T follicular helper cell (primary cell): ENCODE measurements at places on chromosomes 4 and X.

DNA sequence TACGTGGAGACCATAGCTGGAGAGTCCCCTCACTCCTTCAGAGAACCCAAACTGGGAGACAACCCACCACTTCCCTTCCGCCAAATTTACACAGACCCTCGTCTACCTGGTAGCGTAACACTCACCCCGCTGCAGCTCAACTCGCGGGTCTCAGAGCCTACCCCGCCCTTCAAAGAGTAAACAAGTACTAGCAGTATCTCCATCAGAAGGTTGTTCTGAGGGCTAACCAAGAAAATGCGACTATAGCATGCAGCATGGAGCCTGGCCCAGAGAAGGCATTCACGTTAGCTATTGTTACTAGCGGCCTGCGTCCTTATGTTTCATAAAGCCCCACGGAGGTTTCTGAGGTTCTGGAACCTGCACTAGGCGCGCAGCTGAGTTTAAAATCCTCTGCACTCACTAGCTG is 531 bp upstream of the MANBA start:
- DNase-seq: no peak

- DNase-seq: no peak
Measured at GRCh38 chr4:100848841-100849240, 331.0 kb upstream of the EMCN start.

DNA sequence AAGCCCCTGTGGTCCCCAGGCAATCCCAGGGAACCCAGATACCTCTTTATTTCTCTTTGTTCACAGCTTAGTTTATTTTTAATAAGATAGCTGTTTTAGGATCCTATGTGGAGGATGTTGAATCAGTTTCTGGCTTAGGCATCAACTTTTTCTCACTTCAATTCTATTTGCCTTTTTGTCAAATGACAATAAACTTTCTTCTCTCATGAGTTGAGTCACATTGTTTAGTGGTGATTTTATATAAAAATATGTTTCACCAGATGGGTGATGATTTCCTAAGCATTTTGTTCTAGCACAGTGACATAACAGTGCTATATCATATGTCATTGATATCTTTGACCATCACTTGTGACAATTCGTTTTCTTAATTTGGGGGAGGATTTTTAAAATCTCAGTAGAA is 198.1 kb upstream of the PUDP start:
- no peak for DNase-seq

GRCh38 chrX:13340182-13340791 is 20.4 kb upstream of the ATXN3L start:
- DNase-seq: no peak

DNA sequence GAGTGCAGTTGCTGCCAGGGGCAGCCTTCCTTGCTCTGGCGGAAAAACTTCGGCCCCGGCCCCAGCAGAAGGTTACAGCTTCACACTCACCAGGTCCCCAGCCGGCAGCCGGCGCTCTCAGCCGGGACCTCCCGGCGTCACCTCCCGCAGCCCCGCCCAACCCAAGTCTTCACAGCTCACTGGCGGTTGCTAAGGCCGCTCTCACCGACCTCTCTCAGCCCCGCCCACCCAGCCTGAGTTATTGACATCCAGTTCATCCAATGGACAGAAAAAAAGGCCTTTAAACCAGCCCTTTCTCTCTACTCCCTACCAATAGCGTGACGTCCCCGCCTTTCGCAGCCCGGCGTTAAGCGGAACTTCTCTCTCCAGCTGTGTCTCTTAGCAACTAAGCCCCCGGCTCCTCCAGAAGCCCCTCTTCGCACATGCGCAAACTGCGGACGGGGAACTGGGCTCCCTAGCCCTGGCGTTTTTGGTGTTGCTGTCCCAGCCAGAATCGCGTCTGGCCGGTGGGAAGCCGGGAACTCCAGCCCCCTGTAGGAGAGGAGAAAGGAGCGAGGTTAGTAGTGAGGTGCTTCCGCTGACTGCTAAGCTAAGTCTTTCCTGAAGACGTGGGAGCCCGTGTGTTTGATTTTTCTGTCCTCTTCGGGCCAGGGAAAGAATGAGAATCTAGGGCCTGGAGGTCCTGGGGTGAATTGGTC is at the start of gene BBS12:
Gene BBS12, plus strand, starts transcription at position 376 of the 698 bp plus-strand sequence. CDS start 9,189 bp downstream, outside the sequence.
- DNase-seq: peak; percentile 98

DNA sequence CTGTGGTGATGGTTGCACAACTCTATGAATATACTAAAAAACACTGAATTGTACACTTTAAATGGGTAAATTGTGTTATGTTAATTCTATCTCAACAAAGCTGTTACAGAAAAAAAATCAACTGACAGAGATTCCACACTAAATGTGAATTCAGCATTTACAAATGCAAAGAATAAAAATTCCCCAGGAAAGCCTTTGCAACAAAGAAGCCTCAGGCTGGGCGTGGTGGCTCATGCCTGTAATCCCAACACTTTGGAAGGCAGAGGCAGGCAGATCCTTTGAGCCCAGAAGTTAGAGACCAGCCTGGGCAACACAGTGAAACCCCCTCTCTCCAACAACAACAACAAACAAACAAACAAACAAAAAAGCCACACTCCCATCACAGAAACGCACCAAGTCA is 8.9 kb downstream of the BCLAF3 start:
- no peak for DNase-seq

DNA sequence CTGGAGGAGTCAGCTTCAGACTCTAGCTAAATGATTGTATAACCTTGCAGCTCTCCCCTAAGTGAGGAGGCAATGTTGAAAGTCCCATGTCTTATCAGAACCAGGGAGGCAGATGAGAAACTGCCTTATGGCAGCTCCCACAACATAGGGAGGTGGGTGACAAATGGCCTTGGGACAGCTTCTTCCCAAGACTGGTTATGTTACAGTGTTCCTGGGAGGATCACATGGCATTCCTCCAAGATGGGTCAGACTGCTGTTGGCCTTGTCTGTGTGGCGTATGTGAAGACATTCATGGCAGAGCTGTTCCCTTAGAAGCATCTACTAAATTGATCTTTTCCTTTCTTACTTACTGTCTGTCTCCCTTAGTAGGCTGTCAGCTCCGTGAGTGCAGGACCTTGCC is 42.0 kb downstream of the HPRT1 start:
- no peak for DNase-seq

DNA sequence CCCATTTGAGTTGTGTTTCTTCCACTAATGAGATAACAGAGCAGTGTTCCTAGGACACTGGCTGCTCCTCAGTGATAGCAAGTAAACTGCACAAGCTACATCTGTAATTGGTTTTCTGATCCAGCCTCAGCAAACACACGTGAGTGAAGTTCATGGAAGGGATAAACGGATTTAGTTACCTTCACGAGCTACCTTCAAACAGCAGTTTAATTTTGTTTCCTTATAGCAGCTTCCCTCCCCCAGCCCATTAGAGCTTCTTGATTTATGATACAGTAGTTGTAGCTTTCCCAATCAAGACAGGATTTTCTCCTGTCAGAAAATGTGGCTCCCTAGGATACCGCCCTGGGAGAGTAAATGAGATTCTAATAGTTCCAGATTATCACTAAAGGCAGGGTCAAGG is 634.2 kb upstream of the FAT1 start:
- DNase-seq: no peak

GRCh38 chr4:94660614-94661013 is 97.1 kb upstream of the BMPR1B start:
- no peak for DNase-seq
